ENCODE measurements at places on chromosomes 7 and 10. TPM values are rescaled to one million over a fixed set of nuclear protein-coding genes. Genes with fewer than 3 reads are reported as not detected.

DNA sequence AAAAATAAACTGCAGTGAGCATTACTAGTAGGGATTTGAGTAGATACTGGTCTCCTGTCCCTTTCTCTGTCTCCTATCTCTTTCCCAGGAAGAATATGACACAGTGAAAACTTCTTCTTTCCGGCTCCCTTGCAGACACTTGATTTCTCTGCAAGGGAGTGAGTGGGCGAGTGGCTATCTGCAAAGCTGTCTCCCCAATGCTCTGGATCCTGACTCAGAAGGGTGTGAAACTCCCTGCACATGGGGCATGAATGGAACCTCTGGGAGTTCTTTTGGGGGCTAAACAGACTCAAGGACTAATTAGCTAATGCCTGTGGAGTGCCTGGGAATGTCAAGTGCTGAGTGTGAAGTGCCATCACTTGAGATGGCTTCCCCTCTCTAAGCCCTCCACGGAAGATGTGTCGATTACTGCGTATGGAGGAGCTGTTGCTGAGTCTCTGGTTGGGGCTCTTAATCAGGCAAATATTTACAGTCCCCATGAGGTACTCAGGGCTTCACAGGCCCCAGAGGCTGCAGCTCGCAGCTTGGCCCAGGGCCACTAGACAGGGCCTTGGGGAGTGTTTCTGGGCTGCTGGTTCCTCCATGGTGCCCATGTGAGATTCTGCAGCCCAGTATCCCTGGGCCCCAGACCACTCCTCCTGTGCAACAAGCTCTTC lies 139.8 kb downstream of the RPS24 start:
- DNase-seq = no peak

- DNase-seq = no peak
Measured at GRCh38 chr7:42597300-42597699, 314.6 kb downstream of the C7orf25 start.

DNA sequence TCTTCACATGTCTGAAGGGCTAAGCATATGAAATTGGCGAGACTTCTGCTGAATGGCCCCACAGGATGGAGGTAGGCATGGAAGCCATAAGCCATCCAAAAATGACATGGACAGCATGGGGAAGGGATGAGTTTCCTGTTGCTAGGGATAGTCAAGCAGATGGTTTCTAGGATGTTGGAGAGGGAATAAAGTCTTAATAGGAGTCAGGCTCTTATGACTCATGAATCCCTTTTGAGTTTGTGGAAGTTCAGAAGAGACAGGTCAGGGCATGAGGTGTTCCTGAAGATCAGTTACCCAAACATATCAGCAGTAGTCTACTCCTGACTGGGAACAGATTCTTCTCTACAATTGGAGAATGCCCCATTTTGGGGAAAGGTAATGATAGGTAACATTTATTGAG lies 243.9 kb downstream of the REEP3 start:
- DNase-seq = no peak

GRCh38 chr10:24701447-24701846 lies 22.2 kb downstream of the ARHGAP21 start:
- no peak for DNase-seq

DNA sequence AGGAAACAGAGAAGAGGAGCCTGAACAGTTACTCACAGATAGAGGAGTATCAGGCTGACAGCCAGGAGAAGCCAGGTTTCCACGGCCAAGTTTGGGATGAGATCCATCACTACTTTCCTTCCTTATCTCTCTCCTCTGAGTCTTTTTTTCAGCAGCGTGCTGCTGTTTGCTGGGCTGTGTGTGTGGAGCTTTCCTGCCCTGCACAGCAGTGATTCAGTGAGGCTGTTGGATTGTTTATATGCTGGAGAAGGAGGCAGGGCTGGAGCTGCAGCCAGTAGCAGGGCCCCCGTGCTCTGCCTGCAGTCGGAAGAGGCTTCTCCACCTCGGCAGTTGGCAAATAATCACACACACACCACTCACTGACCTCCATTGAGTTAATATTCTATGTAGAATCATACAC lies at the start of gene CYP3A7:
Gene CYP3A7, minus strand, starts transcription at position 210 of the 400 bp plus-strand sequence. Its CDS starts 103 bp downstream, at position 107.
- no peak for DNase-seq

- DNase-seq = no peak
Measured at GRCh38 chr7:501526-501925, 18.1 kb downstream of the PDGFA start.

DNA sequence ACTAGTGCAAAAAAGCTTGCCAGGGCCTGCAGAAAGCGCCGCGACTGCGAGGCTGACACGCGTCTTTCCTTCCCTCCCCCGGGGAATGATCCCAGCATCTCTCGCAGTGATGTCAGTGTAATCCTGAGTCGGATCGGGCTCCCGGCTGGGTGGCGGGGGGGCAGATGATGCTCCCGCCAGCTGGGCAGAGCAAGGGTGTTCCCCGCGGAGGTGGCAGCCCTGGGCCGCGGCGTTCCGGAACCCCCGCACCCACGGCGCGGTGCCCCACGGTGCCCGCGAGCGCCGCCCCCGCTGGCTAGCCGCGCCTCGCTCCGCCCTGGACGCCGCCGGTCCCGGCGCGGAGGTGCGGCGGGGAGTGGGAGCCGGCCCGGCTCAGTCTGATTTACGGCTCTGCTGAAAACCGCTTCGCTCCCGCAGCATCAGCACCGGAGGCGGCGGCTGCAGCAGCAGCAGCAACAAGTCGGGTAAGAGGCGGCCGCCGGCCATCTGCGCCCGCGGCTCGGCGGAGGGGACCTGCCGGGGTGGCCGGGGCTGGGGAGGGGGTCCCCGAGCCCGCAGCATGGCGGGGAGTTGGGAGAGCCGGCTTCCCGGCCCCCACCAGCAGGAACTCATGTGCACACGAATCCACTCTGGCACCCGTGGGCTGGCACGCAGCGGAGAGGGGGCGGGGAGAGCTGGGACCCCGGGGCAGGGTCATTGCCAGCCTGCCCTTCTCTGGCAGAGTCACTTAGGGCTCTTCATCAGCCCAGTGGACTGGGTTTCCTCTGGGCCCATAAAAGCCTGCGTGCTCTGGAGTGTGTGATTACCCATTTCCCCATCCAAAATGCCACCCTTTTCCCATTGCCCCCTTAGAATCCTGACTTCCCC lies at the start of gene ZNF365:
Gene ZNF365, plus strand, starts transcription at position 375 of the 867 bp plus-strand sequence. CDS start 1,825 bp downstream, outside the sequence.
- DNase-seq = no peak

GRCh38 chr7:81264116-81264515 lies 345.3 kb upstream of the SEMA3C start:
- peak; percentile 17 for DNase-seq

DNA sequence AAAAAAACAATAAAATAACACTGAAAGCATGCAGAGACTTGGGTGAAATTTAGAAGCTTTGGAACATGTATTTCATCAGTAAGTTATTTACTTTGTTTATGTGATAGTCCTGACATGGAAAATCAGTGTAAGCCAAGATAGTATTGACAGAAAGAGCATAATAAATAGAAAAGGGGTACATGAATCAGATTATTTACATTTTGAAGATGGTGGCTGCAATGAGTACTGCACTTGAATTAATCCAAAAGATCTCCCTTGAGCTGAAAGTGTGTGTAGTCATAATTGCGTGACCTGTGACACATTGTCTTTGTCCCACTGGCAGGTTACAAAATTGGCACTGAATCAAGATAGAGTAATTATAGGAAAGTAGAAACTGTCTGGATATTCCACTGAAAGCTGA lies 562.9 kb downstream of the GFRA1 start:
- no peak for DNase-seq

DNA sequence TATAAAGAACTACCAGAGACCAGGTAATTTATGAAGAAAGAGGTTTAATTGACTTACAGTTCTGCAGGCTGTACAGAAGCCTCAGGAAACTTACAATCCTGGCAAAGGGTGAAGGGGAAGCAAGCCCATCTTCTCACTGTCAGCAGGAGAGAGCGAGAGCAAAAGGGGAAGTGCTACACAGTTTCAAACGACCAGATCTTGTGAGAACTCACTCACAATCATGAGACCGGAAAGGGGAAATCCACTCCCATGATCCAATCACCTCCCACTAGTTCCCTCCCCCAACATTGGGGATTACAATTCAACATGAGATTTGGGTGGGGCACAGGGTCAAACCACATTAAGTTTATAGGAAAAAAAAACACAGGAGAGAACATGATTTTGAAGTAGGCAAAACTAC lies 222.1 kb upstream of the SHH start:
- DNase-seq = no peak

DNA sequence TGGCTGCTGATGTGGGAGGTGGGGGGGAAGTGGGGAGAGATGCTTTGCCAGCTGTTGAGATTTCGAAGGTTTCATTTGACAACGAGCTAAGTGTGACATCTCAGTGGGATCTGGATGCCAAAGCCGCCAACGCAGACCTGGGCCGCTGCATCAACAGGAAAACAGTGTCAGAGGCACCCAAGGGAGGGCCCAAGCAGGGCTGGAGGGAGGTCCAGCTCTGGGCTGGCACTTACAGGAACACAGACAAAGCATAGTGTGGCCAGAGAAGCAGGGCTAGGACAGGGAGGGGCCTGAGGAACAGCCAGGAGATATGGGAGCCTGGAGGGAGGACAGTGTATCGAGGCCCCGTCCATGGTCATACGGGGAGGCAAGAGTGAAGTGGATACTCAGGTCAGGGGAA lies 73.1 kb downstream of the GTF2IRD1 start:
- DNase-seq = no peak

GRCh38 chr10:15052121-15052520 lies 8.4 kb downstream of the OLAH start:
- no peak for DNase-seq

DNA sequence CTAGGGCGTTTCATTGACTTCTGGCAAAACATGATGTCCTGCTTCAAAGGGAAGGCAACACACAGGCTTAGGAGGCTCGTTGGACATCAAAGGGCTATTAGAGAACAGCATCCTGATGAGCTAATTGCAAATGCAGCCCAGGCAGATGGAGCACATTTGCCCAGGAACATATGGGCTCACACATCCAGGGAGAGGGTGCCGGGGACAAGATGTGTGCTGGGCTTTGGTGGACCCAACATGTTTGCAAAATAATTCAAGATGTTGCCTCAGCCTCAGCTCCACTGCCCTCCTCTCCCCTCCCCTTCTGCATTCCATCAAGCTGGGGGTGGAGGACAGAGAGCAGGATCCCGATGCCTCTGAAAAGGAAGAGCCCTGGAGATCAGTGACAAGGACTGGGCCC lies 217.1 kb upstream of the ZMIZ1 start:
- no peak for DNase-seq

- no peak for DNase-seq
Measured at GRCh38 chr7:138228769-138229168, 152.5 kb downstream of the AKR1D1 start.

DNA sequence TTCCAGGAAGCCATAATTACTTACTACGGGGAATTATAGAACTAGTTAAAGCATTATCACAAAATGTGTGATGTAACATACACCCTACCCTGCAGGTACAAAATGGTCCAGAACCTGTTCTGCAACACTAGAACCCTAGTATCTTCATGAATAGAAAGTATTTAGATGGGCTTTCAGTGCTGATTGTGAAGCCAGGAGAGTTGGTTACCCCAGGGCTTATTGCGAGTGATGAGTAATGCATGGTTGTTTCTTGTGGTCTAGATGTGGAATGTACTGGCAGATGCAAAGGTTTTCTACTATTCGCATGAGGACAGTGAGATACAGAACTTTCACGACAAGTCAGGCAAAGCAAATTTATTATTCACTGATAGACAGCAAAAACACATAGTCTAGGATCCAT lies 33.6 kb upstream of the AGR3 start:
- no peak for DNase-seq

DNA sequence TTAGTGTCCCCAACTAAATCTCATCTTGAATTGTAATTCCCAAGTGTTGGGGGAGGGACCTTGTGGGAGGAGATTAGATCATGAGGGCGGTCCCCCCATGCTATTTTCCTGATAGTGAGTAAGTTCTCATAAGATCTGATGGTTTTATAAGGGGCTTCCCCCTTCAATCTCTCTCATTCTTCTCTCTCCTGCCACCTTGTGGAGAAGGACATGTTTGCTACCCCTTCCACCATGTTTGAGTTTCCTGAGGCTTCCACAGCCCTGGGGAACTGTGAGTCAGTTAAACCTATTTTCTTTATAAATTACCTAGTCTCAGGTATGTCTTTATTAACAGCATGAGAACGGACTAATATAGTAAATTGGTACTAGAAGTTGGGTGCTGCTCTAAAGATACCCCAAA lies 365.6 kb downstream of the ANKRD7 start:
- no peak for DNase-seq

The BMPER gene
- 4.9 TPM for total RNA-seq

The TMEM273 gene
- 68.7 TPM for total RNA-seq

The TLX1 gene
- not detected for total RNA-seq

The PDZD7 gene
- 0.51 TPM for total RNA-seq

The GIMAP8 gene
- total RNA-seq = 157 TPM
